ENCODE measurements at places on chromosomes 6 and 20. TPM values are rescaled to one million over a fixed set of nuclear protein-coding genes. Genes with fewer than 3 reads are reported as not detected.
A peak's percentile ranks its signal among the peaks of the same experiment; 100 is the strongest.

GRCh38 chr6:169638915-169639314, 62.9 kb downstream of the WDR27 start:
- DNase-seq: no peak

DNA sequence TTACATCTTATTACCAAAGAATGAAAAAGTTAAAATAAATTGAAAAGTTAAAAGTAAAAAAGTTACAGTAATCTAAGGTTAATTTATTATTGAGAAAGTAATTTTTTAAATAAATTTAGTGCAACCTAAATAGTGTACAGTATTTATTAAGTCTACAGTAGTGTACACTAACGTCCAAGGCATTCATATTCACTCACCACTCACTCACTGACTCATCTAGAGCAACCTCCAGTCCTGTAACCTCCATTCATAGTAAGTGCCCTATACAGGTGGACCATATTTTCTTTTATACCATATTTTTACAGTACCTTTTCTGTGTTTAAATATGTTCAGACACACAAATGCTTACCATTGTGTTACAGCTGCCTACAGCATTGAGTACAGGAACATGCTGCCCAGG, 624.7 kb upstream of the NOX3 start:
- no peak for DNase-seq

GRCh38 chr6:44661221-44662008, 273.9 kb downstream of the CDC5L start:
- DNase-seq: no peak

DNA sequence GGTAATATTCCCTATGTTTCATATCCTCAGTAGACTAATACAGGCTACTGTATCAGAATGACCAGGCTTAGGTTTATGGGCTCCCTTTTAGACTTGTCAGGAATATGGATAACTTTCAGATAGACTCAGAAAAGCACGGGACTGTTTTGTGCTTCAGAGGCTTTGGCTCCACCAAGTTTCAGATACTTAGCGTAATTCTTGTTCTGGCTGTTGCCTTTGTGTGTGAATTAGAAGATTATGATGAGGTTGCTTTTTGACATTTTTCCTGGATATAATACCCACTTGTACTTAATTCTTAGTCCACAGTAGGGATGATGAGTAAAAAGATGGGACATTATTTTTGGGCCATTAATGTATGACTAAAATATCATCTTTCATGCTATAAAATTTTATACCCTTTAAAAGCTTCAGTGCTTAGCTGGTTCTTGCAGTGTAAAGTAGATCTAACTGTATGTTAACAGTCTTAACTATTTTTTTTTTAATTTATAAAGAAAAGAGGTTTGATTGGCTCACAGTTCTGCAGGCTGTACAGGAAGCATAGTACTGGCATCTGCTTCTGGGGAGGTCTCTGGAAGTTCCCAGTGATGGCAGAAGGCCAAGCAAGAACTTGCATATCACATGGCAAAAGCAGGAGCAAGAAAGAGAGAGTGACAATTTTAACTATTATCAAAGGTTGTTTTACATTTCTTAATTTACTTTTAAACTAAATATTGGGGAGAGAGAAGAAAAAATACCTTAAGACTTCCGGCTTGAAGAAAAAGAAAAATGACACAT, 120.7 kb downstream of the ZFAND3 start:
- no peak for DNase-seq

DNA sequence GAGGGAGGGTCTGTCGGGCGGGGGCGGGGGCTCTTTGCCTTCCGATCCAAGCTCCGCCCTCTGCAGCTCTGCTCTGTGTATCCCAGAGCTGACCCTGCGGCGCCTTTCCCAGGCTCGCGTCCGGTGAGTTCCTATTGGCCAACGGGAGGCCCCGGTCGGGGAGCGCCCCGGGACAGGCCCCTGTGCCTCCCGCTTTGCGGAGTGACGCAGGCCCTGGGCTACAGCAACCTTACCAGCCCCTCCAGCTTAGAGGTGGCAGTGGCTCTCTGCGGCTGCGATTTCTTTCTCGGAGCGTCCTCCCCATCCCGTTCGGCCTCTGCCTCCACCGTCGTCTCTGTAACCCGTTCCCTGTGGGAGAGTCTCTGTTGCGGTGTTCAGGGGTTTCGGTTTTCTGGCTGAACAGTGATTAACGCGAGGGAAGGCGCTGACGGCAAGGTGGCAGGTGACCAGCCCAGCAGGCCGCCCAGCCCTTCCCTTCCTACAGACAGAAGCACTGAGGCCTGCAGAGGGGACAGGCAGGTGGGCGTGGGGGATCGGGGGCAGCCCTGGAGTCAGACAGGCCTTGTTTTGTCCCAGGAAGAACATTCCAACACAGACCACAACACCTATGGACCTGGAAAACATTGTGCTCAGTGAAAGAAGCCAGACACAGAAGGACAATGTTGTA, 18.1 kb upstream of the CEBPB start:
- DNase-seq: peak; percentile 93

GRCh38 chr6:2971420-2972218, at the start of gene SERPINB6:
Gene SERPINB6 (minus strand): TSS chr6:2971567. CDS start chr6:2959332, 12,235 bp downstream.
- DNase-seq: peak; percentile 93

GRCh38 chr6:25635886-25636317, 16.1 kb upstream of the SCGN start:
- no peak for DNase-seq

- DNase-seq: no peak
Measured at GRCh38 chr20:13099676-13100075, 90.9 kb downstream of the SPTLC3 start.

GRCh38 chr6:154791556-154792317, 58.5 kb downstream of the SCAF8 start:
- DNase-seq: no peak

DNA sequence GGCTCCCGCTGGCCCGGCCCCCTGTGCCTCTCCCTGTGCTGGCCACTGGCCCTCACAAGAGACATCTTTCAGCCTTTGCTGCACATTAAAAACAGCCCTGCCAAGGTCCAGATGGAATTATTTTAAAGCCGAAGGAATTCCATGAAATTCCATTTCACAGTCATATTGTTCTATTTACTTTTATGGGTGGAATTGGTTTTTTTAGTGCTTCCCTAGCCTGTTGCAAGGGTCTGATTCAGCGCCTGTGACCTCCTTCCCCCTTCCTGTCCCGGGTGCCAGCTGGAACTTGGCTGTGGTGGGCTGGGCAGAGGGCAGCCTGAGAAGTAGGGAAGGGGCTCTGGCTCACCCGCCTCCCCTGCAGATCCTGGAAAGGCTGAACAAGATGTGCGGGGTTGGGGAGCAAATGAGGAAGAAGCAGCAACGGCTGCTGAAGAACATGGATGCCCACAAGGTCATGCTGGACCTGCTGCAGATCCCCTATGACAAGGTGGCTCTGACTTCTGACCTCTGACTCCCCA, 34.3 kb downstream of the UQCC2 start:
- no peak for DNase-seq

DNA sequence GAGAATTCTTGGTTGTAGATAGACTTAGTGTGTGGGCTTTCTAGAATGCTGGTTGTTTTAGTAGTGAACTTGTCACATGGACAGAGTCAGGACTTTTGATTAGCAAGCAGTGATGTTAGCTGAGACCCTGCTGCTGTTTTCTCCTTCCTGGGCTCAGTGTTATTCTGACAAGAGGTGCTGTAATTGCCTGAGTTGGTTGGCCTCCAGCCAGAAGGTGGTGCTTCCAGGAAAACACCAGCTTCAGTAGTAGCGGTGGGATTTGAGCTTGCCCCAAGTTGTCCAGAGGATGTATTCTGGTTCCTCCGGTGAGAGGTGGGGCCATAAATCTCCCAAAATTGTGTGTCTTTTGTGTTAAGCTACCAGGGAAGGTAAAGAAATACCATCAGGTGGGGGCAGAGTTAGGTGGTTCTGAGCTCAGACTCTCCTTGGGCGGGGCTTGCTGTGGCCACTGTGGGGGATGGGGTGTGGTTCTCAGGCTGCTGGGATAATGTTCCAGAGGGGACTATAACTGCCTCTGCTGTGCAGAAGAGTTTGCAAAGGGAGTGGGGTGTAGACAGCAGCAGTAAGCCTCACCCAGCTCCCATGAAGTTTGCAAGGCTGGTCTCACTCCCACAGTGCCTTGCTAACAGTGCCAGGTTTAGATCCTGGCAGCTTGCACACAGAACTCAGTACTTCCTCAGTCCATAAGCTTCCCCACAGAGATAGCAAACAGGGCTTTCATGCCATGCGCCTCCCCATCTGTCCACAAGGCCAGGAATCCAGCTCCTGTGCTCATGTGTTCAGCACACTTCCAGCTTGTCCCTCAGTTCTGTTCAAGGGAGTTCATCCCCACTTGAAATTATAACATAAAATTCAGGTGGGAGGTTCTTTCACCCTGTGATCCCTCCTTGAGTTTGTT, 278.4 kb upstream of the PTCHD4 start:
- DNase-seq: no peak

DNA sequence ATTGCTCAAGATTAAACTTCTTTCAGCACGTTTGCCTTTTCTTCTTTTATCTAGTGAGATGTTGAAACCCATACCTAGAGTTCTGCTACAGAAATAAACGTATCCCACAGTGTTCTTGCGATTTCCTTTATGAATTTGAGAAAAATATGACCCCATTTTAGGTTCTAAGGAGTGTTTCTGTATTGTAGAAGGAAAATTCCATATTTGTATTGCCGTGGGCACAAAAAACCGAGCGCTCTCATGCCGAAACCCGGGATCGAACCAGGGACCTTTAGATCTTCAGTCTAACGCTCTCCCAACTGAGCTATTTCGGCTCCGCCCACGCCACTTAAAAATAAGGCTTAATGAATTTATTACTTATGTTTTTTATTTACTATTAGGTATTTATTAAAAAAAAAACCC, 23.7 kb downstream of the ZNF311 start:
- DNase-seq: no peak

DNA sequence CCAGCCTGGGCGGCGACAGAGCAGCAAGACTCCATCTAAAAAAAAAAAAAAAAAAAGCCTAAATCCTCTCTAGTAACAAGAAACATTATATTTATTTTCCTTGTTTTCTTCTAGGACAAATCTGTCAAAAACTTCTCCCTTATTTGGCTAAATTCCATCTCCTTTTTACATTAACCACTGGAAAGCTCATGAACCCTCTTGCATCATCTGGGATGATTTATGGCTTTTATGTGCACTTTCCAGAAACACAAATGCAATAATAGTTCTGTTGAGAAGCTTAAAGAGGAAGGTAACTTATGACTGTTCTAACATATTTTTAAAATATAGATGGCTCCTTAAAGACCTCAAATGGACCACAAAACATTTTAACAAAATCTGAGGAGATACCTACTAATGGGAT, 526.1 kb upstream of the SPTLC3 start:
- DNase-seq: no peak

DNA sequence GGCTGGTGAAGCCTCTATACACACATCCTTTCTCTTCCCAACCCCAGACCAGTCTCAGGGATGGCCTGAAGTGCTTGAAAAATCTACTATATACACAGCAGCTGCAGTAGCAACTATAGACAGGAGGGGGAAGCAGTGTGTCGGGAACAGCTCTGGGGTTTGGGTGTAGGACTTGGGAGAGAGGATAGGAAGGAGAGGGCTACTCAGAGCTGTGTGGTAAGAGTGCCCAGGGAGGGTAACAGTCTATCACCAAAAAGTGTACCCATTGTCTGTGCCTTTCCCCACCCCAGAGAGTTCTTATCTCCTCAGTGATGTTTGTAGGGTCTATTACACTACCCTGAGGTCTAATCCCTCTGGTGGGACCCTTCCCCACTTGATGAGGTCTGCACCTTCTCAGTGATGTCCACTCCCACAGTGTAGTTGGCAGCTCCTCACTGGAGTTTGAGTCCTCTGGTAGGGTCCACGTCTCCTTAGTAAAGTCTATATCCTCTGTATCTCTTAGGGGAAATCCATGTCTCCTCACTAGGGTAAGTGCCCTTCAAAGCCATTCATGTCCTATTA, 1.5 kb upstream of the GGT7 start:
- peak; percentile 87 for DNase-seq

GRCh38 chr6:158825038-158825950, 6.1 kb upstream of the EZR start:
- DNase-seq: no peak

DNA sequence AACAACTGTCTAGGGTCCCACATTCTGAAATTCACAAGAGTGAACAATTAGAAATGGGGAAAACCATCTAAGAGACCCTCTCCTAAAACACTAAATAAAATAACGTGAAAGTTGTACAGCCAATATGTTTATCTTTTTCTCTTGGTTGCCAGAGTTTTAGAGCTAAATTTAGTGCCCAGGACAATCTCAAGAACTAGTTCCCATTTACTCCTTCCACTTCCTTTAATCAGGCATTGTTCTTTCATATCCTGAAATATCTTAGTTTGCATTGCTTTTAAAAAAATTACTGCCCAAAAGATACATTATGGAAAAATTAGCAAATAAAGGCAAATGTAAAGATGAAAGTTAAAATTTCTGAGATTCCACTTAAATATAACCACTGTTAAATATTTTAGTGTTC, 33.1 kb upstream of the UBR2 start:
- no peak for DNase-seq

- peak; percentile 90 for DNase-seq
Measured at GRCh38 chr6:11279284-11279689, 46.8 kb upstream of the NEDD9 start.

DNA sequence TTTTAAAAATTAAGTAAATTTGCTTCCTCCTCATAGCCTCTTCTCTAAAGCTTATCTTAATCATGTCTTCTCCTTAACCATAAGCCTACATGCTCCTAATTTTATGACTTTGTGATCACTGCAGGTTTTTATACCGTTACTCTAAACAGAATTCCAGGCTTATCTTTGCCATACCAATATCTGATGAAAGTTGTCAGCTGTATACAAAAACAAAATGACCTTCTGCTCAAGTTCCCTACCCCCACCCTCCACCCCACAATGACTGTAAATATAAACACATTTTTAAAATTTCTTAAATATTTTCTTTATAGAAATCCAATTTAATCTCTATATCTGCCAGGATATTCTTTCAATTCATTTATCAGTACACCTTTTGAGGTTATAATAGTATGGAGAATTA, 60.5 kb upstream of the SGK1 start:
- DNase-seq: no peak

- peak; percentile 87 for DNase-seq
Measured at GRCh38 chr6:13395272-13396237, 67.2 kb upstream of the TBC1D7 start.

- DNase-seq: no peak
Measured at GRCh38 chr20:42641886-42642285, 547.8 kb downstream of the PTPRT start.

DNA sequence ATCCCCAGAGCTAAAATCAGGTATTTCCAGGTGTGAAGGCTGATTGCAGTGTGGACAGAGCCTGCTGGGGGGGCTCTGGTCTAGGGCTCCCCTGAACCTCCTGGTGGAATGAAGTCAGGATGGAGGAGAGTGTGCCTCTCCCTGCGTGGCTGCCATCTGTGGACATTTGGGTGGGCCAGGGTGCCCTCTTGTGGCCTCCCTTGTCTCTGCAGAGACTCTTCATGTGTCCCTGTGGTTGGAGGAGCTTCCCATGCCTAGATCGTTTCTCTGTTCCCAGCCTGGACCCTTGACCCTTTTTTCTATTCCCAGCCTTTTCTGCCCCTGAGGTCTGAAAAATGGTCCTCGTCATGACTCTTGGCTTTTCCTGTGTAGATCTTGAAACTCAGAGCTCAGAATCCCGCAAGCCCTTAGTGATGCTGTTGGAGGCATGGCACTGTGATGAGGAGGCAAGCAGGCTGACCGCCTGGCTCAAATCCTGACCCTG, 9.9 kb upstream of the PSMF1 start:
- peak; percentile 82 for DNase-seq

GRCh38 chr20:22562620-22563019, 21.8 kb downstream of the FOXA2 start:
- no peak for DNase-seq

SNAP25 gene
- total RNA-seq: 0.62 TPM

RSPO3 gene
- 101 TPM for total RNA-seq

BPIFA1 gene
- not detected for total RNA-seq

EYA2 gene
- total RNA-seq: 14.4 TPM

DSP gene
- 3.4 TPM for total RNA-seq

PI16 gene
- 221 TPM for total RNA-seq

LGSN gene
- not detected for total RNA-seq

DEFB132 gene
- total RNA-seq: not detected

All from posterior vena cava (tissue), 2 donors.